ENCODE measurements at places on chromosomes 5 and 9. TPM values are rescaled to one million over a fixed set of nuclear protein-coding genes. Genes with fewer than 3 reads are reported as not detected.

GRCh38 chr9:85425153-85425611, 316.6 kb downstream of the AGTPBP1 start:
- peak; percentile 74 for DNase-seq

- DNase-seq: no peak
These were observed 694.9 kb downstream of the ISL1 start for GRCh38 chr5:52077941-52078815.

GRCh38 chr5:89097103-89097502, 214.1 kb upstream of the MEF2C start:
- no peak for DNase-seq

DNA sequence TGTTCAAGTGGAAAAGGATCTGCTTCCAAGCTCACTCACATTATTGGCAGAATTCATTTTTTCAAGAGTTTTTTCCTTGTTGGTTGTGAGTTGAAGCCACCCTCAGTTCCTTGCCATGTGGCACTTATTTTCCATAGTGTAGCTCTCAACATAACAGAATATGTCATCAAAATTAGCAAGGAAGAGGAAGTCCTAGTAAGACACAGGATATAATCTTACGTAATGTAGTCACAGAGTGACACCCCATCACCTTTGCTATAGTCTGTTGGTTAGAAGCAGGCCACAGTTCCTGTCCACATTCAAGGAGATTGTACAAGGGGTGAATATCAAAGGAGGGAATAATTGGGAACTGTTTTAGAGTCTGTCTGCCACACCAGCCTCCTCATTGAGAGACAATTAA, 15.7 kb downstream of the IRGM start:
- no peak for DNase-seq

The ALDOB gene
- total RNA-seq: 408 TPM

DNA sequence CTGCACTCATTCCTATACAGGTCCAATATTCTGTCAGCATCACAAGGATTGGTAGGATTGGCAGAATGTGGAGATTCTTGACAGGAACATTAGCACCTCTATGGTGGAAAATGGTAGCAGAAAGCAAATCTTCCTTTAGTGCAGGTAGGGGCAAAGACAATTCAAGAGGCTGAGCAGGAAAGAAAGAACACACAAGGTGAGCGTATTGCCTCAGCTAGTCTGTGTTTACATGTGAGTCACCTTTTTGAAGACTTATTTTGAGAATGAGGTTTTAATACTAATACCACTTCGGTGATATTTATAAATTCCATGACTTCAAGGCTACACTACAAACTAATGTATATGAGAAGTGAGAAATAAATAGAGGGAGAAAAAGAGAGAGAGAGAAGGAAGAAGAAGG, 717.0 kb downstream of the BRINP1 start:
- DNase-seq: no peak

The RAPGEF6 gene
- total RNA-seq: 5.3 TPM

All from pancreas (tissue), 10 donors.